Cortex of kidney (tissue), 1 donor: ENCODE measurements at places on chromosomes 5 and 9.

DNA sequence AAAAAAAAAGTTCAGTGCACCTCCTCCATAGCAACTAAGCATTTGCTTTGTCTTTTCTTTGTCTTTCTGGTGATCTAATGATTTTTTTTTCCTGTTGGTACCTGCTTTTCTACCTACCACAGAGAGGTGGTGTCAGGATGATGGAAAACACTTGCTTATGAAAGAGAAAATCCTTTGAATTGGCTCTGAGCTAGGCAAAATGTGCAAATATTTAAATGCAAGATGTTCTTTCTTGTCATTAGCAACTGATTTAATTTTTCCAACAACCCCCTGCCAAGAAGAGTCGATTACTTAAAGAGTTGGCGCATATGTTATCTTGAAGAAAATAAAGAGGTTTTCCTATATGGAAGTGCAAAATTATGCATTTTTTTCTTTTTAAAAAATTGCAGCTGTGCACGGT is 37.7 kb downstream of the TNC start:
- no peak for DNase-seq

DNA sequence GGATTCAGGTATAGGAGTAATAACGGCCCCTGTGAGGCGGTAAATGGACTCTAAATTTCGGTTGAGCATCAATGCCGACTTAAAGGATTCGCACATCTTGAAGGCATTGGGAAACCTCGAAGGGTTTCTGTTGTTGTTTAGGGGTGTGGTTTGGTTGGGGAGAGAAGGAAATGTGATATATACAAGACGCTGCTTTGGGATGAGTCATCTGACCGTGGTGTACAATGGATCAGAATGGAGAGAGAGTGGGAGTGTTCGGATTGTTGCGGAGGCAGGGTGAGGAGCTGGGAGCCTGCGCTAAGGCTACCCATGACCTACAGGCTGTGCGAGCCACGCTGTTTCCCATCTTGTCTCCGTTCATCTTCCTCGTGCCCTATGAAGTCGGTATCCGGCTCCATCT is 60.4 kb upstream of the ERCC6L2 start:
- no peak for DNase-seq

DNA sequence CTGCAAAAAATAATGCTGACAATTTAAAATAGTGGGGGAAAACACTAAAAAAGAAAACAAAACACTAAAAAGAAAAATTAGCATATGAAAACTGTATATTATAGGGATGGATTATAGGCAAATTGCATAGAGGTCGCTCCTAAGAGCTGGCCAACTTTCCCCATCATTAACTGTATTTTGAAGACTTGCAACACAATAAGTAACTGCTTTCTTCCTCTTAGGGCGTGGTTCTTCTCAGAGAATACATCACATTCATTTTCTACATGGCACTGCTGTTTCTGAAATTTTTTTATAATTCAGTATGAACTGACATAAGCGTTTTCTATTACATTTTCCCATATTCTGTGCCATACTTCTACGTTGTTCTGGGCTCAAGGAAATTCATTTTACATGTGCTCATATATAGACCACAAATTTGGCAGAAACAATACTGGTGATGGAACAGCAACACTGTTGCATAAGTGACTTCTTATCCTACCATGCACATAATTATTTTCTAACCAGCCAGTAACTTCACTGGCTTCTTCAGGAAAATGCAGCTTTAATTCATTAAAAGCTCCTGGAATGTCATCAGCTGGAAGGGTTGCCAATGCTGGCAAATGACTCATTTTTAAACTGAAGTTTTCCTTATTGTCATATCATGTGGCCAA is 171.2 kb upstream of the DMAC1 start:
- DNase-seq = no peak

GRCh38 chr9:79268806-79269205 is 303.0 kb upstream of the TLE4 start:
- DNase-seq = no peak

DNA sequence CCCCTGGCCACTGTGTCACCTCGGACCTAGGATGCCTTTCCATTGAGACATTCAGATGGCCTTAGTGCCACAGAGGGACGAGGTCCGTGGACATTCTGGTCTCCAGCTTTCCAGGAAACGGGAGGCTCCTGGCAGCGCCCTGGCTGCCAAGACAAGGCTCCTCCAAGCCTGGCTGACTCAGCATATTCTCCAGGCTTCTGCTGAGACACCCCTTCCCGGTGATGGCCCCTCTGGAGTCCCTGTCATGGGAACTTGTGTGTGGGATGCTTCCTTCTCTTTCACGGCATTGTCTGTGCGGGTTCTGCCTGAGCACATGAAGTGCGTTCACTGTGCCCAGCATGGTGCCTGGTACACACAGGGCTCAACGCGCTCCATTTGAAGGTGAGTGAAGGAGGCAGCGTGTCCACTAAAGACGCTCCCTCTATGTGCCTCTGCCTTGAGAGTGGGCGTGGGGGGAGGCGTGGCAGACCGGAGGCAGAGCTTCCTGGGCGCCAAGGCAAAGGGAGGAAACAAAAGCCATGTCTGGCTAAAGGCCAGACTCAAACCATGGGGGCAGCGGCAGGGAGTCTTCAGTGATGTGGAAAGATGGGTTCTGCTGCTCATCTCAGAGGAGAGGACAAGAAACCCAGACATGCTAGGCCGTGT is 46.4 kb upstream of the PRRC2B start:
- no peak for DNase-seq

DNA sequence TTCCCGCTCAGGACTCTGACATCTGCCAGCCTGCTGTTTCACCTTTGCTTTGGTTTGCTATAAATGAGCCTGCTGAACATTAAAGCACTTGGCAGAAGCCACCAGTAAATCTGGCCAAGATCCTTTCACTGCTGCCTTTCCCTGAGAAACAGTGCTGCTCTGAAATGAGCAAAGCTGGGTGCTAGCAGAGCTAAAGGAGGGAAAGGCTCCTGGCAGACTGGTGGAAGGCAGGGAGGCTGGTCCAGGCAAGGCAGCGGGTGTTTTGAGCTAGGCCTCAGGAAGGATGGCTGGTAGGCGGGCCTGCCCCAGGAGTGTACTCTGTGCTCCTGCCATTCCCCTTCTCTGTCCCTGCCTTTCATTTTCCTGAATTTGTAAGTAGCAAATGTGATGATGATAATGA is 52.5 kb upstream of the PTGS1 start:
- no peak for DNase-seq

- DNase-seq = no peak
Measured at GRCh38 chr5:44900273-44900954, 91.7 kb downstream of the MRPS30 start.

GRCh38 chr5:178081571-178082243 is 31.6 kb upstream of the N4BP3 start:
- no peak for DNase-seq

GRCh38 chr9:97768746-97769145 is 71.6 kb upstream of the XPA start:
- DNase-seq = no peak

GRCh38 chr5:154708846-154709245 is 46.3 kb upstream of the LARP1 start:
- DNase-seq = no peak

- DNase-seq = no peak
Measured at GRCh38 chr9:91516777-91517176, 93.1 kb upstream of the NFIL3 start.

GRCh38 chr9:130234340-130235260 is 31.0 kb upstream of the HMCN2 start:
- no peak for DNase-seq

- no peak for DNase-seq
Measured at GRCh38 chr5:7886849-7887475, 18.0 kb downstream of the MTRR start.

DNA sequence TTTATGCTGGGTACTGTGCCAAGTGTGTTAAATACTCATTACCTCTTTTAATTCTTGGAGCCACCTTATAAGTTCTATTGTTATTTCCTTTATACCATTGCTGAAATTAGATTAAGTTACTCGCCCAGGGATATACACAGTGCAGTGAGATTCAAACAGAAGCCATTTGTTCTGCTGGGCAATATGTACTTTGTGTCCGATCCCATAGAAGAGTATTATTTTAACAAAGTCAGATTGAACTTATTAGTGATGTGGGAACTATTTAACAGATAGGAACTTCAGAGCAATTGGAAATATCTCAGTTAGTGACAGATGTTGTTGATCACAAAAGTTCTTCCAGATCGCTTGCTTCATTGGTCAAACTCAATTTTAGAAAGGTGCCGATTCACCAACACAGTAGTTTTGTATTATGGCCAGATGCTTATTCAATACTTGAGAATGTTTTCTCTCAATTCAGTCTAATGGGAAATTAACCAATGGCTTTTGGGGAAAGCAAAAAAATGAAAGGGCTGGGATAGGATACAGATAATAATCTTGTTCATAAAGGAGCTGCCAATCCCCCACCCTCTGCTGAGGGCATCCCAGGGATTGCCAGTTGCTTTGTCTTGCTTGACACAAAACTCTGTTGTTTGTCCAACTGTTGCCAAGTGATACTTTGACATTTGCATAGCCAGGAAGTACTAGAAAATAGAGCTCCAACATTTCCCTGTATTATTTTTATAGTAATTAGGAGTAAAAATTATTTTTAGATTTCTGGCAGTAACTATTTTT is 94.8 kb upstream of the SEMA6A start:
- DNase-seq = no peak

DNA sequence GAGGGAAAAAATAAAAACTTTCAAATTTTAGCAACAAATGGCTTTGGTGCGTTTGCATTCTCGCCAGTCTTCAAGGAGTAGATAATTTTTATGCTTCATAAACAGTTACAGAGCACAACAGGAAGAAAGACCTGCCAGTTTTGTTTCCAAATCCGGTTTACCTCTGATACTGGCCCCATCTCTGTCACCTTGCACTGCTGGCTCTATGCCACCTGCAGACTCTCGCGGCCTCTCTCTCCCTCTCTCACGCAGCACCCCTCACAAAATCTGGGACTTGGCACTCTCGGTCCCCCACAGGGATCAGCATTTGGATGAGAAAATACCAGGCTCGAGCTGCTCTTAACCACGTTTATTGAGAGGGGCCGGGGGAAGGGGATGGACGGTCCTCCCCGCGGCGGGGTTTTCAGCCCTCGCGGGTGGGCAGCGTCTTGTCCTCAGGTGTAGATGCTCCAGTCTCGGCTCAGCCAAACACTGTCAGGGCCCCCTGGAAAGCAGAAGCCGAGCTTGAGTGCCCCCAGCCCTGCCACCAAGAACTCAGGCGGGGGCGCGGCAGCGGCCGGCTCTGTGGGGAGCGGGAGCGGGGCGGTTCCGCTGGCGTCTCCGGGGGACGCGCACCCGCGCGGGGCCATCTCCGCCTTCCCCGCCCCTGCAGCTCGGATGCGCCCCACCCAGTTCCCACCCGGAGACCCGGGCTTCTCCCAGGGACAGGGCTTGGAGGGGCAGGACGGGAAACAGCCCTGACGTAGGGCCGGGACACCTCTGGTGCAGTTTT is 1.3 kb downstream of the SCGB3A1 start:
- DNase-seq = no peak
